ENCODE measurements at places on chromosomes 5 and 9.
A peak's percentile ranks its signal among the peaks of the same experiment; 100 is the strongest.

GRCh38 chr5:55600497-55601203, 65.9 kb upstream of the PLPP1 start:
- DNase-seq, result peak; percentile 92

DNA sequence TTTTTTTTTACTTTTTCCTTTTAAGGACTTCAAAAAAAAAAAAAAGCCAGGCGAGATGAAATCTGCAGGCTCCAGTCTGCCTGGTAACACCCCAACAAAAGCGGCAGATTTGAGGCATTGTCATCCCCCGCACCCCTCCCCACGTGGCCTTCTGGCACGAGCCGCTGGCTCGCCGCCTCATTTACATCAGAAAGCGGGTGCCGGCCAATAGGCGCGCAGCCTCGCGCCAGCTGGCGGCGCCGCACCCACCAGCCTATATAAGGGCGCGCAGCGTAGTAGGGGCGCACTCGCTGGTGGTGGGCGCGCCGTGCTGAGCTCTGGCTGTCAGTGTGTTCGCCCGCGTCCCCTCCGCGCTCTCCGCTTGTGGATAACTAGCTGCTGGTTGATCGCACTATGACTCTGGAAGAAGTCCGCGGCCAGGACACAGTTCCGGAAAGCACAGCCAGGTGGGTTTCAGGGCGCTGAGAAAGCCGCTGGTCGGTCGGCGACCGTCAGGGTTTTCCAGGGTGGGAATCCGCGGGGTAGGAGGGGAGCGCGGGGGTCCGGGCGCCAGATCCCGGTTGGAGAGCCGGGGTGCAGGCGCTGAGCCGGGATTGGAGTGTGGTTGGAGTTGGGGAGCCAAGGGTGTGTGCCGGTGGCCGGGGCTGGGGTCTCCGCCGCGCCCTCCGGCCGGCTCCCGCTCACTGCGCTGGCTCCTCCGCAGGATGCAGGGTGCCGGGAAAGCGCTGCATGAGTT, at the start of gene GADD45G:
GADD45G (plus strand) TSS at position 284 of the 736 bp plus-strand sequence; CDS start at position 394, 110 bp downstream.
- peak; percentile 90 for DNase-seq

- no peak for DNase-seq
Observed at GRCh38 chr5:307794-308579, 13.5 kb upstream of the AHRR start.

GRCh38 chr9:79220251-79220650, 351.5 kb upstream of the TLE4 start:
- DNase-seq, result no peak

DNA sequence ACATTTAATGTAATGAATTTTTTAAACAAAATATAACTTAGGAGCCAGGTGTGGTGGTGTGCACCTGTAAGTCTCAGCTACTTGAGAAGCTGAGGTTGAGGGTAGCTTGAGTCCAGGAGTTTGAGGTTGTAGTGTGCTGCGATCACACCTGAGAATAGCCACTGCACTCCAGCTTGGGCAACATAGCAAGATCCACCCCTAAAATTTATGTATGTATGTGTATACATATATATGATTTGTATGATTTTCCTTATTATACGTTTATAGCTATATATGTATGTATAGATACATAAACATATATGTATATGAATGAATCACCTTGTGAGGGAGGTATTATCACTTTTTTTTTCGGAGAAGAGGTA, 653 bp upstream of the CCNI2 start:
- no peak for DNase-seq

DNA sequence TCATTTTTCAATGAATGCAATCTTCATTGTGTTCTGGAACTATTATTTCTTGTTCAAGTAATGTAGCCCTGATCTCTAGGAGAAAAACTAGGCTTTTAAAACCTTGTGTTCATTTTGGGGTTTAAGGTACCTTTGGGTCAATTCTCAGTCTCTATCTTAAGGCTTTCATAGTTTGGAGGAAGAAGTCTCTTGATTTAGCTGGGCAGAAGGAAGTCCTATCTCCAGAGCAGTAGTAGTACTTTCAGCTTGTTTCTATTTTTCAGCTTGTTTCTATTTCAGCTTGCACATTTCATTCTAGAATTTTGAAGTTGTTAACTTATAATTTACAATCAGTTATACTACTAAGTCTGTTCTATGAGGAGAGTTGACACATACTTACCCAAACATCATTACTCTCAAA, 15.2 kb downstream of the CSNK1G3 start:
- DNase-seq, result no peak

GRCh38 chr5:41794471-41794870, 75.8 kb downstream of the OXCT1 start:
- DNase-seq, result peak; percentile 92

DNA sequence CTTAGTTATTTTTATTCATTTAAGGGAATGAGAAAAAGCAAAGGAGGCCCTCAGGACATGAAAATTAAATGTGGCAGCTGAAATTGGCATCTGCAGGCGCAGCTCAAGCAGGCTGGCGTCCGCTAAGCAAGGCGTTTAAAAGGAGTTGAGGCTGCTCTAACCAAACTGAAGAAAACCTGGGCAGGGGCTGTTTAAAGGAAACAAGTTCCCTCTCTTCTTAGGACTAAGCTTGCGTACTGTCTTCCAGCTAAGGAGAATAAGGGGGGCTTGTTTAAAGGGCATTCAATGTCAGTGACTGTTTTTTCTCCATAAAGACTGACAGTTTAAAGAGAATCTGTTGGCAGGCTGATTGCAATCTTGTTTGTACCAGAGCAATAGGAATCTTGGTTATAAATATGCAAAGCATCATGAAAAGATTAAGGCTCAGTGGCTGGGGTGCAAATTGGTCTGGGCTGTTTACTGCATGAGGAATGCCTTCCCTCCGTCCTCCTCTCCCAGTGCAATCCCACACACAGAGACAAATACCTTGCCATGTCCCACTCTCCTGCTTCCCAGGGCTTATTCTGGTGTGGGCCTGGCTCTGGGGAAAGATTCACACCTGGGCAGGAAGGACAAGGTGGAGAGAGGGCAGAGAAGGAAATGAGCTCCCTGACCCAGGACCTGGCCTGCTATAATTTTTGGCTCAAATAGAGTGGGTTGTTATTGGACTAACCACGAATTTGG, 85.9 kb upstream of the LIFR start:
- peak; percentile 32 for DNase-seq

DNA sequence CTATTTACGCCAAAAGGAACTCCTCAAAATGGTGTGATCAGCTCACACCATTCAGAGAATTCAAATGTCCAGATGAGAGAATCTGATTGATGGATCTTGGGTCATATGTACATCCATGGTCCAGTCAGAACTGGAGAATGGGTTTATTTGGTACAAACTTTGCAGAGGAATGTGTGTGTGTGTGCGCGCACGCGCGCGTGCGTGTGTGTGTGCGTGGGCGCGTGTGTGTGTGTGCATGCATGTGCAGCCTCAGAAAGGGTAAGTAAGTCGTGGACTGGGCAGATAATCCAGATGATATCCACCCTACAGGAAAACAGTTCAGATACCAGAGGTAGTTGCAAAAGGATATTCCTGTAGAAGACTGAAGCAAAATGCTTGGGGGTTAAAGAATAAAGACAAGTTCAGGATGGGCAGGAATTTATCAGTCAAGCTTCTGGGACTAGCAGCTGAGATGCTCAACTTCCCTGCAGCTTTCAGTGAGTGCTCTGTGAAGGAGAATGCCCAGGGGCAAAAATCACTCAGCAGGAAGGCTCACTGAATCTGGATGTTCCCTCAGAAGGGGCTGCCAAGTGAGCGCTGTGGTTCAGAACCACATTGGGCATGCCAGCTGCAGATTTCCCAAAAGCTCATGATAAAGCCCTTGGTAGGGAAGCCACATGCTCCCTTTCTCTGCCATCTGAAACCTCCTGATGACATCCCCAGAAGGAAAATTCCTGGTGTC, 440.5 kb upstream of the SGCD start:
- no peak for DNase-seq

- DNase-seq, result peak; percentile 89
Observed at GRCh38 chr5:134236318-134236717, 10.4 kb upstream of the PPP2CA start.

DNA sequence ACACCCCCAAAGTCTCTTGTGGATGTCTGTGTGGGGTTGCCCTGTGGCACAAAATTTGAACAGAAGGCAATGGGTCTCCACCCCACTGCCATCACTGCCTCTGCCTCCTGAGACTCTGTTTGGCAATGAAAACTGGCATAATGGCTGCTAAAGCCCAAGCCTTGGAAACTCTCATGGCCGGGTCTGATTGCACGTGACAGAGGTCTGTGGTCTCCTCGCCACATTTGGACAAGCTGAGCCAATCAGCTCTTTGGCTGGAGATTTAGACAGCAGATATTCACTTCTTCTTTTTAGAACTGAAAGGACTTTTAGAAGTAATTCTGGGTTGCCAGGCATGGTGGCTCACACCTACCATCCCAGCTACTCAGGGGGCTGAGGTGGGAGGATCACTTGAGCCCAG, 5.5 kb downstream of the GGTA1 start:
- DNase-seq, result no peak

- no peak for DNase-seq
Observed at GRCh38 chr5:169091396-169091980, 209.5 kb downstream of the SLIT3 start.

- DNase-seq, result peak; percentile 11
Observed at GRCh38 chr9:89311346-89312221, 589 bp downstream of the CKS2 start.

GRCh38 chr5:170327168-170327567, 29.6 kb upstream of the LCP2 start:
- no peak for DNase-seq

DNA sequence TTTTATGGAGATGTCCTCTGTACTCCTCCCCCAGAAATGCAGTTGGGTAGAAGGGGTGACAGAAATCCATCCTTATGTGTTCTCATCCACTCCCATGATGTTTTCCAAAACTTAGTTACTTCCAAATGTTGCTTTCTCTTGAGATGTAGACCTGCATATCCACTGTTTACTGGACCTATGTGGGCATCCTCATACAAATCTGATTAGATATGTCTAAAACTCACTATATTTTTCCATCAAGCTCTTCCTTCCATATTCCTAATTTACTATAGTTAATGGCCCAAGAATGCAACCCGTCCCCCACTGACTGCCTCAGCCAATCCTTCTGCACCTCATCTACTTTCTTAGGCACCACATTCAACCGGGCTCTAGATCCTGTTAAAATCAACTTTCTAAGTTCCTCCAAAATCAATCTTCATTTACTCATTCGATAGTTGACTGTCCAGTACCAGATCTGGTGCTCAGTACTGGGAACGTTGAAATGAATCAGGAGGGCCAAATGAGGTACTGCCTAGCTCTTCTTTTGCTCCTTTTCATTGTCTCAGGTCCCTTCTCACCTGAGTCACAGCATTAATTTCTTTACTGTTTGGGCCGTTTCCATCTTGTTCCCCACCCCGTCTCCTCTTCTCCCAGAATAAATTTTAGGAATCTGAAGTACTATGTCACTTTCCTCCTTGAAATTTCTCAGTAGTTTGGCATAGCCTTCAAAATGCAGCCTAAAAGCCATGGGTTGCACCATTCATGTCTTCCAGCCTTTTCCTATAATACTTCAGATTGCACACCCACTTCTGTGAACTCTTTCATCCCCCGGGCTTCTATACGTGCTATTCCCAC, 7.9 kb downstream of the PLK2 start:
- no peak for DNase-seq

GRCh38 chr5:14668181-14668591, 3.7 kb downstream of the OTULIN start:
- DNase-seq, result no peak

- DNase-seq, result peak; percentile 25
Observed at GRCh38 chr9:6564868-6565267, 80.7 kb downstream of the GLDC start.

GRCh38 chr5:135743705-135744411, 90.6 kb upstream of the SLC25A48 start:
- peak; percentile 96 for DNase-seq

GRCh38 chr5:125410537-125411070, 664.2 kb upstream of the ZNF608 start:
- peak; percentile 89 for DNase-seq

- no peak for DNase-seq
Observed at GRCh38 chr5:4137781-4138180, 542.1 kb downstream of the IRX1 start.

GRCh38 chr9:3793971-3794383, 268.2 kb upstream of the RFX3 start:
- DNase-seq, result peak; percentile 27

- no peak for DNase-seq
Observed at GRCh38 chr9:135879237-135879601, 28.1 kb downstream of the CAMSAP1 start.

GRCh38 chr5:16826379-16827125, 109.5 kb downstream of the MYO10 start:
- no peak for DNase-seq

DNA sequence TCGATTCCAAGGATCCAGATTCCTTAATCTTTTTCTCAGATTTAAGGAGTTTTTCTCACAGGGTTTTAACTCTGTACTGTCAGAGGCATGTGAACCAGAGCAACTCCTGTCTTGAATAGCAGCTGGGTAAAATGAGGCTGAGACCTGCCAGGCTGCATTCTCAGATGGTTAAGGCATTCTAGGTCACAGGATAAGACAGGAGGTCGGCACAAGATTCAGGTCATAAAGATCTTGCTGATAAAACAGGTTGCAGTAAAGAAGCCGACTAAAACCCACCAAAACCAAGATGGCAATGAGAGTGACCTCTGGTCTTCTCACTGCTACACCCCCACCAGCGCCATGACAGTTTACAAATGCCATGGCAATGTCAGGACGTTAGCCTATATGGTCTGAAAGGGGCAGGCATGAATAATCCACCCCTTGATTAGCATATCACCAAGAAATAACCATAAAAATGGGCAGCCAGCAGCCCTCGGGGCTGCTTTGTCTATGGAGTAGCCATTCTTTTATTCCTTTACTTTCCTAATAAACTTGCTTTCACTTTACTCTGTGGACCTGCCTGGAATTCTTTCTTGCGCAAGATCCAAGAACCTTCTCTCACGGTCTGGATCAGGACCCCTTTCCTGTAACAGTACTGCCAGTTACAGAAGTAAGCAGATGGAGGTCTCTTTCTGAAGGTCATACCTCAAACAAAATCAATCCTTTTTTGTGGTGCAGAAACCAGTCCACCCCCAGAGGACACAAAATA, 87.1 kb downstream of the SLC38A9 start:
- DNase-seq, result no peak

DNA sequence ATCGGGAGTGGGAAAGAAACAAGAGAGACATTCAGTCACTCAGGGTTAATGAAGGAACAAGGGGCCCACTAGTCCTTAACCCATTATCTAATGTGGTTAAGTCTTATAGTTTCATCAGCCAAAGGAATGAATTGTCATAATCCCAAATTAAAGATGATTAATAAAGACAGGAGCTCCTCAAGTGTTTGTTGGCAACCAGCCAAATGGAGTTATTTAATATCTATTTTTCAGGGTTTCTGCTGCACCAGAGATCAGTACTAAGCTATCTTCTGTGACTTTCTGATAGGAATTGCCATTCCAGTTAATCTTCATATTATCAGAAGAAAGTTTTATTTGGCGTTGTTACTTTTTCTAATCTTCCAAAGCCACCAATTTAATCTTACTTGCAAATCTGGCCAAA, 34.0 kb upstream of the FCHO2 start:
- no peak for DNase-seq

- no peak for DNase-seq
Observed at GRCh38 chr5:78574131-78574673, 74.4 kb downstream of the LHFPL2 start.

- DNase-seq, result no peak
Observed at GRCh38 chr9:83511051-83511450, 27.1 kb downstream of the FRMD3 start.
